Smooth muscle cell of the coronary artery (primary cell): ENCODE measurements at places on chromosomes 12 and 14. TPM values are rescaled to one million over a fixed set of nuclear protein-coding genes. Genes with fewer than 3 reads are reported as not detected.

The PARPBP gene
- total RNA-seq: 2.1 and 4.4 TPM in 2 replicates

The RD3L gene
- not detected in 2 replicates for total RNA-seq

The SERPINA10 gene
- total RNA-seq: not detected in 2 replicates

The GLT1D1 gene
- total RNA-seq: under 0.01 TPM in 1 of 2 replicates, not detected in the other

The CLEC14A gene
- 0.15 and 0.47 TPM in 2 replicates for total RNA-seq

The PABPN1 gene
- 76.1 and 118 TPM in 2 replicates for total RNA-seq

The KRT86 gene
- 2.9 TPM in 1 of 2 replicates, not detected in the other for total RNA-seq

The P2RX2 gene
- not detected in 2 replicates for total RNA-seq

The SNRNP35 gene
- total RNA-seq: 8.7 and 14.5 TPM in 2 replicates
